ENCODE measurements at places on chromosomes 1 and 21.

DNA sequence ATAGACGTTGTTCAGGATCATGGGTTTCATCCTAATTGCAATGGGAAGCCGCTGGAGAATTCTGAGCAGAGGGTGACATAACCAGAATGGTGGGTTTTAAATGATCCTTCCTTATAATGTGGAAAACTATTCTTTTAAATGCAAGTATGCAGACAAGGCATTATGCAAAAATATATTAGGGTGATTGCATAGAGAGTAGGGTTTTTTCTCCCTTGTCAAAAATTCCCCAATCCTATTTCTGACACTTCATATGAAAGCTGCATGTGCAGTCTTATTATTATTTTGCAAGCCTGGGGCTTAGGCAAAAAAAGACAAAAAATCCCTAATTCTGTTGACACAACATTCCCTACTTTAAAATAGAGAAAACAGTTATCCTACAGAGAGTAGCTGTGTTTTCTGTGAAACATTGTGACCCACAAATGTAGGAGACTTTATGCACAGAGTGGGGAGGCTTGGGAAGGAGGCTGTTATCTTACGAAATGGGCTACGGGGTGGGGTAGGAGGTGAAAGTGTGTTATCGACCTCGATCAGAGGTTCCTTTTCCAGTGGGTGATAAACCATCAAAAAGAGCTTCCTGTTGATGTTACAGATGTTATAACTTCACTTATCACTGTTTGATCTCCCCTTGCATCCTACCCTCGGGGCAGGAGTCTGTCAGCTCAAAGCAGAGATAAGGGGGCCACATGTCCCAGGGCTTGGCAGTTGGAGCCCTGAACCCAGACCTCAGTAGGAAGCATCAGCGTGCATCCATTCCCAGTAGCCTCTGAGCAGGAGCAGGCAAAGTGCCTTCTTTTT, 27.2 kb downstream of the RHEX start:
- DNase-seq: no peak

- peak; percentile 94 for DNase-seq
Observed at GRCh38 chr1:109229531-109230127, 15.9 kb downstream of the SARS1 start.

DNA sequence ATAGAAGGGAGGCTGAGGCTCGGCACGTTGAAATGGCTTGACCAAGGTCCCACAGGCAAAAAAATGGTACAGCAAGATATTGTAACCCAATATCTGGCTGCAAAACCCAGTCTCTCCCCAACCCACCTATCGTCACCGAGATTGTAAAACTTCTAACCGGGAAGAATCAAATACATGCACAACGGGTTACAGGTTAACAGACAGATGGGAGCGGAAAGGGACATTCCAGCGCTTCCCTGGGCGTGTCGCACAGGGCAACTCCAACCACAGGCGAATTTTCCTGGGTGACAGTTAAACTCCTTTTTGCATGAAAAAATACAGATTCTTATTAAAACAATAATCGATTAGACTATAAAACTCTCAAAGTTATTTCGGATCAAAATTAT, 31.8 kb upstream of the JUN start:
- no peak for DNase-seq

GRCh38 chr1:243842161-243842560, 7.9 kb downstream of the AKT3 start:
- DNase-seq: no peak

DNA sequence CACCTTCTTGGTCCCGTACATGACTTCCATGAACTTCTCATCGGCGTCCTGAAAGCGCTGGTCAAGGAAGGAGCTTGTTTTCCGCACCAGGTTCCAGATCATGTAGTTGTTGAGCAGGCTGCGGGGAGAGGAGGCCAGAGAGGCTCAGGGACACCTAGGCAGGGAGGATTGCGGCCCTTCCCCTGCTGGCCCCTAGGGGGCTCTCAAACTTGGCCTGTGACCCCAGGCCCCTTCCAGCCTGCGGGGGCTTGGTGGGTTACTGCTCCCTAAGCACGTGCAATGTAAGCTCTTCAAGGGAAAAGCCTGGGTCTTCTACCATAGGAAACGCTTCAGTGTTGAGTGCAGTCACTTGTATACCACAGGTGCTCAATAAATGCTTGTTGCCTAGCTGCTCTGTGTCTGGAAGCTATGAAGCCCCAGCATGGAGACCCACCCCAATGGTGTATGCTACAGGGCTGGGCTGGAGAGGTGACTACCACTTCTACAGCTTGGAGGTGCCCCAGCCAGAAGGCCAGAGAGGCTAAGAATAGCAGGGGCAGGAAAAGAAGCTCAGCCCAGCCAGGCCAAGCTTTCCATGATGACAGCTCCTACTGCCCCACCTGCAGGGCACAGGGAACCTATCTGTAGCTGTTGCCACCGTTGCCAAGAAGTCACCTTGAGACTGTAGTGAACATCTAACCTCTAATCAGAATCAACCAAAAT, 45.1 kb downstream of the ECE1 start:
- DNase-seq: no peak
